ENCODE measurements at places on chromosomes 11 and 22. TPM values are rescaled to one million over a fixed set of nuclear protein-coding genes. Genes with fewer than 3 reads are reported as not detected.
A peak's percentile ranks its signal among the peaks of the same experiment; 100 is the strongest.

PHOX2A gene
- not detected for total RNA-seq

LDHA gene
- total RNA-seq = 799 TPM

- H3K27me3 ChIP-seq = no peaks in the 10 kb centered on the region
- H3K4me3 ChIP-seq = no peak overlapping the region
- H3K27ac ChIP-seq = no peak overlapping the region
- peaks cover 4% of the 10 kb centered on the region for H3K4me1 ChIP-seq
- no peaks in the 10 kb centered on the region for H3K36me3 ChIP-seq
Observed at GRCh38 chr22:39625569-39626537, 55.3 kb downstream of the CACNA1I start.

DNA sequence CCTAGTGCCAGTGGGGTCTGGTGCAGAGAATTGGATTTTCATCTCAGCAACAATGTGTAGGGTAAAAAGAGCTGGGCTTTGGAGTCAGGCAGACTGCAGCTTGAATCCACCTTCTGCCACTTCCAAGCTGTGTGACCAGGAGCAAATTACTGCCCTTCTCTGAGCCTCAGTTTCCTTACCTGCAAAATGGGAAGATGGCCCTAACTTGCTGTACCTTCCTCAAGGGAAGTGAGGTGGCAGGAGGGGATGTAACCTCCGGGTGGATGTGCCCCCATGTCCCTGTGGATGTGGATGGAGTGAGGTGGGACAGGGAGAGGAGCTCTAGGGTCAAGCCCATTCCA lies 90.9 kb downstream of the CACNA1I start:
- DNase-seq = no peak
- no peaks in the 10 kb centered on the region for H3K4me1 ChIP-seq

DNA sequence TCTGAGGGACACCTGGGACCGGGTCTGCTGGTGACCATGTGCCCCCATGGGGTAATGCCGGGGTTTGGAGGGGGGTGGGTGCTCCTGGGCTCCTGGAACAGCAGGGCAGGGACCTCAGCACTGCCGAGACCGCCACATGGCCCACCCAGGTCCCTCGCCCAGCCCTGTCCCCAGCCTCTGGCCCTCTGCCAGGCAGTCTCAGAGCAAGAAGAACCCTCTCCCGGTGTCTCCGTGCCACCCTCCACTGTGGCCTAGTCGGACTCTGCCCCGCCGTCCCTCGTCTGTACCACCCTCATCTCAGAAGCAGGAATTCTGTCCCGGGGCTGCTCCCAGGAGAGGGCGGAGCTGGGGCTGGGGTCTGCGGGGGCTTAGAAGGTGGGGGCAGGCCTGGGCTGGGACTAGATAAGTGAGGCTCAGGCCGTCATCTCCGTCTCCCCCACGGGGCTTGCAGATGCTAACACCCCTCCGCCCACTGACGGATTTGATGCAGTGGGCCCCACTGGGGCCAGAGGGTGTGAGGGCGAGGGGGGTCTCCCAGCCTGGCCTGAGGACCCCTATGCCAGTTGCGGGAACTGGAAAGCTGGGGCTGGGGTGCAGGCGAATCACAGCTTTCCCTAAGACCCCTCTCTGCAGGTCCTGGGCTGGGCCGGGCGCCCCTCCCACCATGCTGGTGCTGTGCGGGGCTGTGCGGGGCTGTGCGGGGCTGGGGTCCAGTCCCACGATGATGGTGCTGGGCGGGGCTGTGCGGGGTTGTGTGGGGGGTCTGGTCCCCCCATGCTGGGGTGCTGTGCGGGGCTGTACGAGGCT lies 1.1 kb downstream of the MUC5AC start:
- H3K36me3 ChIP-seq = no peaks in the 10 kb centered on the region
- H3K27me3 ChIP-seq = no peaks in the 10 kb centered on the region
- no peak for DNase-seq
- H3K4me3 ChIP-seq = no peak overlapping the region
- peaks cover 3% of the 10 kb centered on the region for H3K4me1 ChIP-seq

DNA sequence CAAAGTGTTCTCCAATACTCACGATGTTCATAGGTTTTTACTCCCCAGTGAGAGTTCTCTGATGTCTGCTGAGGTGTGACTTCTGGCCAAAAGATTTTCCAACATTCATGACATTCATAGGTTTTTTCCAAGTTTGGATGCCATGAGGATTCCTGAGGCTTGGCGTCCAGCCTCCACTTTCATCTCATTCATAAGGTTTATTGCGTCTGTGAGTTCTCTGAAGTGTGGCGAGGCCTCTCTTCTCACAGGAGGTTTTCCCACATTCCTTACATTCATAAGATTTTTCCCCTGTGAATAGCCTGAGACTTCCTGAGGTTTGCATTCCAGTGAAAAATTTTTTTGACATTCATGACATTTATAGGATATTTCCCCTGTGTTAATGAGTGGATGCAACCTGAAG lies 1014.1 kb downstream of the LRRC4C start:
- DNase-seq = no peak
- no peaks in the 10 kb centered on the region for H3K36me3 ChIP-seq
- no peaks in the 10 kb centered on the region for H3K27me3 ChIP-seq

DNA sequence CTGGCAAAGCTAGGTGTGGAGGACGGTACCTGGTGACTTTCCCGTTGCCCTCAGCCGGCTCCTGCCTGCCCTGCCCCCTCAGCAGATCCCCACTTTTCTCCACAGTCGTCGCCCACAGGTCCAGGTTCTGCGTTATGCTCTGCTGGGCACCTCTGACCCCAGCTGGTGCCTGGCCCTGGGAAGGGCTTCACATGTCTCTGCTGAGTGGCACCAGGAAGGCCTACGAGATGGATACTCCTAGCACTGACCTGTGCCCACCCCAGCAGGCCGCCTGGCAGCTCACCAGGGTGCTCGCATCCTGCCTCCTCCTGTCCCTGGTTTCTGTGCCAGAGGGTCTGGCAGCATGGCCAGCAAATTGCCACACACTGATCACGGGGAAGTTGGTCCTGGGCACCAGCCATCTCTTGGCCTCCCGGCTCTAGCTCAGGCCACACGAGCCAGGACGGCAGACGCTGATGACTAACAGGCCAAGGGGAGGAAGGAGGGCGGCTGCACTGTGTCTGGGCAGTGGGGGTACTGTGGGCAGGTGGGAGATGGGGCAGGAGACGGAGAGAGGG lies 13.8 kb downstream of the CARS1 start:
- DNase-seq = no peak
- H3K4me1 ChIP-seq = peaks cover 20% of the 10 kb centered on the region
- no peak overlapping the region for H3K4me3 ChIP-seq
- H3K36me3 ChIP-seq = peaks cover 1% of the 10 kb centered on the region
- peak overlapping the region; percentile 99 for H3K27ac ChIP-seq
- no peaks in the 10 kb centered on the region for H3K27me3 ChIP-seq

DNA sequence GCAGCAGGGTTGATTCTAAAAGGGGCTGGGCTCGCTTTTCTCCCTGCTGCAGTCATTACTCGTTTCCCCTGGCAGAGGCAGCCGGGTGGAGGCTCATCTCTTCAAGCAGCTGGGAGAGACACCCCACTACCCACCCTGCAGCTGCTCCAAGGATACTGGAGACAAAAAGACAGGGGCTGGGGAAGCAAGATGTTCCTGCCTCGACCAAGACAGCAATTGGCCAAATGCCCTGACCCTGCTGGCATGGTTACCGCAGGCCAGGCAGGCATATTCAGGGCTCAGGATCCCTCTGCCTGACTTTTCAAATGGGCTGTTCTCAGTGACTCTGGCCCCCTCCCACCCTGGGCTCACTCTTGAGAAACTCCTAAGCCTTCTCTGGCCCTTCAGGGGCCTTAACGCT lies 6.8 kb upstream of the RGL4 start:
- no peak overlapping the region for H3K27ac ChIP-seq
- no peak overlapping the region for H3K4me3 ChIP-seq
- H3K36me3 ChIP-seq = peaks cover 3% of the 10 kb centered on the region
- H3K27me3 ChIP-seq = no peaks in the 10 kb centered on the region
- no peaks in the 10 kb centered on the region for H3K4me1 ChIP-seq

GRCh38 chr11:45145083-45145378 lies 1.4 kb upstream of the PRDM11 start:
- no peaks in the 10 kb centered on the region for H3K27me3 ChIP-seq
- H3K27ac ChIP-seq = no peak overlapping the region
- H3K4me3 ChIP-seq = no peak overlapping the region
- H3K4me1 ChIP-seq = peaks cover 5% of the 10 kb centered on the region
- no peaks in the 10 kb centered on the region for H3K36me3 ChIP-seq

DNA sequence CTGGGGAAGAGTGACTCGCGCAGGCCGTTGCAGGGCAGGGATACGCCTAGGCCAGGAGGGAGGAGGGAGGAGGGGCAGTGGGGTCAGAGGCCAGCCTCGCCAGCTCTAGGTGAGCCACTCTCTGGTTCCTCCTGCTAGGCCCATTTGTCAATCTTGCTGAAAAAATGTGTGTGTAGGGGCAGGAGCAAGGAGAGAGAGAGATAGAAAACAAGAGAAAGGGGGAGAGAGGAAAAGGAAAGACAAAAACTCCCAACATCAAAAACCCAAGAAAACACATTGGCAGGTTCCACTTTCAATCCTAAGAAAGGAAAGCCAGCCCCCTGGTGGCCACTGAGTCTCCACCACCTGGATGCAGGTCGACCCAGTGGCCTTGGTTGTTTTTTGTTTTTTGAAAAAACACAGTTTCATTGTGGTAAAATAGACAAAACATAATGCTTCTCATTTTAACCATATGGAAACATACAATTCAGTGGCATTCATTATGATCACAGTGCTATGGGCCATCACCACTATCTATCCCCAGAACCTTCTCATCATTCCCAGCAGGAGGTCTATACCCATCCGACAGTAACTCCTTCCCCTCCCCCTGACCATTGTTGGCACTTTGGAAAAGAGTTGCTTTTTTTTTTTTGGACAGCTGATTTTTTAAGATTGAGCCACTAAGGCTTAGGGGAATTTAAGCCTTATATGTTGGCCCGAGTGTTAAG lies 10.9 kb downstream of the OMP start:
- H3K27me3 ChIP-seq = no peaks in the 10 kb centered on the region
- H3K36me3 ChIP-seq = peaks cover 42% of the 10 kb centered on the region
- no peak for DNase-seq
- no peak overlapping the region for H3K27ac ChIP-seq
- no peak overlapping the region for H3K4me3 ChIP-seq
- peaks cover 9% of the 10 kb centered on the region for H3K4me1 ChIP-seq

DNA sequence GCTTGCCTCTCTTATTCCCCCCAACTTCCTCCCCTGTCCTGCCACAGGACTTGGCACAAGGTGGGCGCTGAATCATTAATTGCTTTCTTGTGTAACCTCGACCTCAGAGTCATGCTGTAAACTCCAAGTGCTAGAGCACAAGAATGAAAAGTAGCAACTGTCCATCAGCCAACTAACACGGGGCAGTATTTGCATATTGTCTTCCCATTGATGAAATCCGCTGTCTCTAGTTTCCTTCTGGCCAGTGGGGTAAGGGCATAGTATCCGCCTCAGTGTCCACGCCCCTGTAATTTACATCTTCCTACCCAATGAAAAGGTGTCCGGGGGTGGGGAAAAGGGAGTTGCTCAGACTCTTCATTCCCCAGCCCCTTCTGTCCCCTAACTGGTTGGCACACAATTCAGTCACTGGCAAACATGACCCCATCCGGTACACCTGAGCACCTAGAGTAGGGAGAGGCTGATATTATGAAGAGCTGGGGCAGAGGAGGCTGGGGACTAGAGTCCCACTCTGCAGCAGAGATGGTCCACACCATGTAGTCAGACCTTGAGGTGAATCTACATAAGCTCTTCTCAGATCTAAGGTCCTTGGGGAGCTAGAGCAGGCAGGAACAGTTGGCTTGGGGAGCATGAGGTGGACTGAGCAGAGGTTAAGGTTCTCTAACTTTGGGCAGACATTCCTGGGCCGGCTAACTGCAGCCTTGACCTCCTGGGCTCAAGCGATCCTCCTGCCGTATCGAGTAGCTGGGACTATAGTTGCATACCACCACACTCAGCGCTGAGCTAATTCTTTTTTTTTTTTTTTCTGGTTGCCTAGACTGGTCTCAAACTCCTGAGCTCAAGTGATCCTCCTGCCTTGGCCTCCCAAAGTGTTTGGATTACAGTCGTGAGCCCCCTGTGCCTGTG lies 6.8 kb upstream of the GGA1 start:
- no peaks in the 10 kb centered on the region for H3K36me3 ChIP-seq
- no peaks in the 10 kb centered on the region for H3K27me3 ChIP-seq
- H3K4me1 ChIP-seq = peaks cover 7% of the 10 kb centered on the region
- DNase-seq = peak; percentile 47
- H3K27ac ChIP-seq = peak overlapping the region; percentile 46

DNA sequence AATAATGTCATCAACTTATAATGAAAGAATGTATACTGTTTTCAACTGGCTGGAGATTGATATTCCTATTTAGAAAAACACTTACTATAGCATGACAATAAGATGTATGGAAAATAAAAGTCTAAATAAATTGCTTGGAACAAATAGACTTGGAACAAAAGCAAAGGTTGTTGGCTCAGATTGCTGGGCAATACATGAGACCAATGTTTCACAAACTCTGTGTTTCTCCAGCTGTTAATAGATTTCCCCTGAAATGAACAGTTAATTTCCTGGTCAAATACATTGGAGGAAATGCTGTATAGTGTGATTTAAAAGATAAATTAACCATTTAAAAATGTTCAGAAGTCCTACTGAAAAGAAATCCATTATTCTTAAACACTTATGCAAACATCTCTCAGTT lies 40.1 kb upstream of the CTSC start:
- H3K27me3 ChIP-seq = no peaks in the 10 kb centered on the region
- H3K4me3 ChIP-seq = no peak overlapping the region
- no peaks in the 10 kb centered on the region for H3K36me3 ChIP-seq
- DNase-seq = no peak
- H3K27ac ChIP-seq = no peak overlapping the region
